ENCODE measurements at places on chromosomes 7 and 10.

GRCh38 chr10:33039181-33039580 is 81.2 kb upstream of the ITGB1 start:
- no peak for DNase-seq

- no peak for DNase-seq
Observed at GRCh38 chr10:6402349-6402709, 177.7 kb downstream of the PRKCQ start.

DNA sequence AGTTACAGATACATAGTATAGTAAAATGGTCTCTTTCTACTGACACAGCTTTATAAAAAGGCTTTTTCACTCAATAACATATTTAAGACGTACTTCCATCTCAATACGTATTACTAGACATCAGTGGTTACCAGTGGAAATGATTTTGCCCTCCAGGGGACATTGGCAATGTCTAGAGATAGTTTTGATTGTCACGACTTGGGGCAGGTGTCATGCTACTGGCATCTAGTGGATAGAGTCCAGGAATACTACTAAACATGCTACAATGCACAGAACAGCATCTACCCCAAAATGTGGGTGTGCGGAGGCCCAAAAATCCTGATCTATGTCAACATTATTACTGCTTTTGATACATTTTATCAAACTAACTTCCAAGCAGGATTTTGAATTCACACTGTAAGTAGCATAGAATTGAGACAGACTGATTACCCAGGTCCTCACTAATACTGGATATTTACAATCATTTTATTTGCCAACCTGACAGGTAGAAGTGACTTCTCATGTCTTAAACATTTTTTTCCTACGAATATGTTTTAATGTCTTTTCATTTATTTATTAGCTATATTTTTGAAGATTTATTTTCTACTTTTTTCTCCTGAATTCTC is 53.8 kb downstream of the HGF start:
- peak; percentile 50 for DNase-seq

DNA sequence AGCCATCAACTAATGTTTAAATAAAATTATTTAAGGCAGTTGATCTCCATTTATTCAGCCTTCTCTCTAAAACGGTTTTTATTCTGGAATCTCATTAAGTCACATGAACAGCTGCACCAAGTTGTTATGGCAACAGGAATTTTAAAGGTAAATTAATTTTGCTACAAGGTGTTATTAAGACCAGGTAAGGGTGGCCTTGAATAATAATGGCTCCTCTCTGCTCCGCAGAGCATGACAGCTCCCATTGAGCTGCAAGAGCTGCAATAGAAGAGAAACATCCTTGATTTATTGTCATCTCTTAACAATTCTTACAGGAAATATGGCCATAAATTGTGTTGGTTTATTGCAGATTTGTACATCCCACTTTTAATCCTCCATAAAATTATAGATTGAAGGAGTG is 165.8 kb downstream of the KLF6 start:
- DNase-seq = no peak

DNA sequence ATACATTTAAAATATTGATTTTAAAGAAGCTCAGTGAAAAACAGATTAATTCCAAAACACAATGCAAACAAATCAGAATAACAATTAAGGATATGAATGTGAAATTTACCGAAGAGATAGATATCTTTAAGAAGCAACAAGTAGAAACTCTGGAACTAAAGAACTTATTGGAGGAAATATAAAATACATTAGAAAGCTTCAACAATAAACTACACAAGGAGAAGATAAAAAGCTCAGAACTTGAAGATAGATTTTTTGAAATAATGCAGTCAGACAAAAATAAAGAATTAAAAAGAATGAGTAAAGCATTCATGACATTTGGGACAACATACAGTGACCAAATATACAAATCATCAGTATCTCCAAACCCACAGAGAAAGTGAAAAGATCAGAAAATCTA is 43.2 kb downstream of the HIBADH start:
- DNase-seq = no peak

- peak; percentile 47 for DNase-seq
Observed at GRCh38 chr10:109773288-109774120, 149.8 kb downstream of the XPNPEP1 start.

DNA sequence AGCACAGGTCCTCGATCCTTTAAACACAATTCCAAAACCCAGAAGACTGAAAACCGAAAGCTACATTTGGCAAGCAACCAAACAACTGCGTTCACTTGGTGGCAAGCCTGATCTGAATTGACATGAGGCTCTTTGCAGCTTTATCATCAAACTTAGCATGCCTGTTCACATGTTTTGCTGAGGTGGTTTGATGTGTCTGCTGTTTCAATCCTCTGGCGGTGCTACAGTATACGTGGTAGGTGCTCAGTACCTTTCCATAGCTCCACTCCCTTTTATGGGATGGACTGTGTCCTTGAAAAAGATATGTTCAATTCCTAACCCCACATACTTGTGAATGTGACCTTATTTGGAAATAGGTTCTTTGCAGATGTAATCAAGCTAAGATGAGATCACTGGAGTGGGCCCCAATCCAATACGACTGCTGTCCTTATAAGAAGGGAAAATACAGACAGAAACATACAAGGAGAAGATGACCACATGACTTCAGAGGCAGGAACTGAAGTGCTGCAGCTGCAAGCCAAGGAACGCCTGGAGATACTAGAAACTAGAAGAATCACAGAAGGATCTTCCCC is 33.4 kb downstream of the CCDC6 start:
- DNase-seq = peak; percentile 56

- DNase-seq = peak; percentile 35
Observed at GRCh38 chr10:104246976-104247375, 7.7 kb upstream of the GSTO1 start.

All from HFFc6 (cell line).